ENCODE measurements at places on chromosomes 11 and 22.

- peak; percentile 43 for DNase-seq
These were observed 29.0 kb upstream of the NAP1L4 start for GRCh38 chr11:3021125-3021524.

DNA sequence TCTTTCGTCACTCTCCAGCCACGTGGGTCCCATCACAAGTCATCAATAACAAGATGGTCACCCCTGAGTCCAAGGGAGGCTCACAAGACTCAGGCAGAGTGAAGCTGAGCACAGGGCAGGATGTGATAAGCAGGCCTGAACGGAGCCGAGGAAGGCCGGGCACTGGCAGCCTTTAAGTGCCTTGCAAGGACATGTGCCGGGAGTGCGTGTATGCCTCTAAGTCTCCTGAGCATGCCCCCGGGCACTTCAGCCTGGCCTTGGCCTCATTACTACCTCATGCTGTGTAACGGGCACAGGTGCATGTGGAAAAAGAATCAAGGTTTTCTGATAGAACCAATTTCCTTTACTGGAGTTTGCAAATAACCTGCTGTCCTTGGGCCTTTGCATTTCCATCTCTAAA lies 55.8 kb downstream of the UBASH3B start:
- DNase-seq, result no peak

GRCh38 chr11:61701242-61701886 lies 21.2 kb downstream of the DAGLA start:
- DNase-seq, result no peak

- DNase-seq, result no peak
These were observed 158.7 kb upstream of the SYT13 start for GRCh38 chr11:45444796-45445195.

GRCh38 chr11:78395597-78395996 lies 22.0 kb downstream of the GAB2 start:
- no peak for DNase-seq

GRCh38 chr11:70819022-70819421 lies 420.7 kb downstream of the CTTN start:
- DNase-seq, result no peak

DNA sequence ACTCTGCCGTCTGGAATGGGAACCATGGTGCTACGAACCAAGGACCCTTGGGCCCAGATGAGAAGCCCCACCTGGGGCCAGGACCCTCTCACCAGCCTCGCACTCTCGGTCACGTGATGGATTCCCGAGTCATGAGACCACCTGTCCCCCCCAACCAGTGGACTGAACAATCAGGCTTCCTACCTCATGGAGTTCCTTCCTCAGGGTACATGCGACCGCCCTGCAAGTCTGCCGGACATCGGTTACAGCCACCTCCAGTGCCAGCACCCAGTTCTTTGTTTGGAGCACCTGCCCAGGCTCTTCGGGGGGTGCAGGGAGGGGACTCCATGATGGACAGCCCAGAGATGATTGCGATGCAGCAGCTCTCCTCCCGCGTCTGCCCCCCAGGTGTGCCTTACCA lies 20.8 kb upstream of the SLC25A18 start:
- no peak for DNase-seq

GRCh38 chr11:91857179-91857578 lies 367.4 kb upstream of the FAT3 start:
- DNase-seq, result no peak

GRCh38 chr22:43241138-43241597 lies 54.2 kb upstream of the TTLL12 start:
- no peak for DNase-seq

DNA sequence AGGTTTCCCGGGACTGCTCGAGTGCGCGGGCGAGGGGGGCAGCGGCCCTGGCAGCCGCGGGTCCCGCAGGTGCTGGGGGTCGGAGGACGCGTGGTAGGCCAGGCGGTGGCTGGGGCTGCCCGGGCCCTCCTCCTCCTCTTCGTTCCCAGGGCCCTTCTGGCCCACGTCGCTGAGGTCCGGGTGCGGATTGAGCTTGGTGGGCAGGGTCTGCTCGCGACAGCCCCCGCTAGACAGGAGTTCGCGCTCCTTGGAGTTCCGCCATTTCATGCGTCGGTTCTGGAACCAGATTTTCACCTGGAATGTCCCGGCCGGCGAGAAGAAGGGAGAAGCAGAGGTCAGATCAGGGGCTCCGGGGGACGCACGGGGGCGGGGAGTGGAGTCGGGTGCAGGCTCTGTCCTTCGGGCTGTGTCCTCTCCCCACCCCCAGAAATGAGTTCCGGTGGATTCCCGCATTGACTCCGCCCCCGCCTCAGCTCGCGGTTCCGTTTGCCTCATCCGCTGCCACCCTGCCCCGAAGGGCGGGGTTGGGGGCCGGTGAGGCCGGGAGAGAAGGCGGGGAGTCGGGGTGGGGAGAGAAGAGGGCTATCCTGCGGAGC lies 3.9 kb downstream of the DBX1 start:
- DNase-seq, result no peak

GRCh38 chr11:128057786-128058395 lies 529.5 kb downstream of the ETS1 start:
- DNase-seq, result no peak

All from progenitor cell of endocrine pancreas (in vitro differentiated cells).